ENCODE measurements at places on chromosomes 6 and 20.

DNA sequence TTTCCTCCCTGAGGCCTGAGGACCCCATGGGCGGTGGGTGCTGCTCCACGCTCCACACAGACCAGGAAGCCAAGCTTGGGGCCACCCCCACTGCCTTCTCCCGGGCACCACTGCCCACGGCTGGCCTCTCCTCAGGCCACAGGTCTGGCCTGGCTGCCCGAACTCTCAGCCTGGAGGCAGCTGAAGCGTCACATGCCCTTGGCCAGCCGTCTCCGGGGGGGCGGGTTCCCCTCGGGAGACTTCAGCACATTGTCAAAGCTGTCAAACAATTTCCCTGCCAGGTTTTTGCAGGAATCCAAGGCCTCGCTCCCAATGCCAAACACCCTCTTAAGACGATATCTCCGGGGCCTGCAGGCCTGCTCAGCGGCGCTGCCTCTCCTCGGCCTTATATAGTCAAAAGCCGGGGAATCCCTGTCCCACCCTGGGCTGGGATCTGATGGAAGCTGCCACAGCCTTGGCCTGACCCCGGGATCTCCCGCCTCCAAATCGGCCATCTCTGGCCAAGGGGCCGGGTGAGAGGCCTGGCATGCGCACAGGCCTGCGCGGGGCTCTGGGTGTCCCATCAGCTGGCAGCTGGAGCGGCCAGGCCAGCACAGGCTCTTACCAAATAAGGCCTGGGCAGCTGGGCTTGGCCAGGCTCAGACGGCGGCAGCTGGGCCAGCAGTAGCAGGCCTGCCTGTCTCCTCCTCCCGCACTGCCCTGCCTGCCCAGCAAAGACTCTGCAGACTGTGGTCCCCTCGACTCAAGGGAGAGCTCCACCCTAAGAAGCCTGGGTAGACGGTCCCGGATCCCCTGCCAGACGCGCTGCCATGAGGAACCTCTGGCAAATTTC lies 49.7 kb downstream of the RBM38 start:
- no peak for DNase-seq

- DNase-seq, result no peak
Measured at GRCh38 chr6:4350567-4351519, 215.5 kb upstream of the ECI2 start.

DNA sequence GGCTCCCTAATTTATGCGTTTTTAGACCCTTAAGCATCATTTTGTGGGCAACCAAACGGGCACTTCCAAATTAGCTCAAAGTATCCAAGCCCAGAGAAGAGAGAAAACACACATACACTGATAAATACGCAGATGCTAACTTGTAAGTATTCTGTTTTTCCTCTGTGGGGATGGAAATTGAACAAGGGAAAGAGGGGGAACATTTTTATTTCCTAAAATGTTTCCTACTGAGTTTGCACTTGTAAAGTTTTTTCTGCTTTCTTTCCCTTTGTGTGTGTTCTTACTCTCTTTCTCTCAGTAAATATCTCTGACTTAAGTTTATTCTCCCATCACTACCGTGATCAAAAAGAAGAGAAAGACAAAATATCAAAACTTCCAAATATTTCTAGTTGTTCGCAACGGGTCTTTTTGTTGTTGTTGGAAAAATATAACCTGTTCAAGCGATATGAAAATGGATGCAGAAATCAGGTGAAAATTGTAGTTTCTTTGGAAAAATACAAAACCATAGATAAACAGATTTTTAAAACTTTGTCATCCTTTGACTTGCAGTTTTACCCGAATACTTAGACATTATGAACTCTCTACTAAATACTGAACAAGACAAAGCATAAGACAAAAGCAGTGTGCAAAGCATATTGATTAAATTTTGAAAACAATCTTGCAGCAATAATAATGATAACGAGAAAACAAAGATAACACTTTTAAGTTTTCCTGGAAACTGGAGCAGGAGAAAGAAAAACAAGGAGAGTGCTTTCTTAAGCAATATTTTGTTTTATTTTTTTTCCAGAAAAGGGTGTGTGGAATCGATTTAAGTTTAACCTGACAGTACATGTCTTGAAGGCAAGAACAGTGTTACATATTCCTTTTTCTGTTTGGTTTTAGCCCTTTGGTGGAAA lies 1.0 kb upstream of the NKX2-4 start:
- DNase-seq, result no peak

GRCh38 chr6:8172530-8172929 lies 70.2 kb upstream of the EEF1E1 start:
- DNase-seq, result no peak

- DNase-seq, result no peak
Measured at GRCh38 chr6:54935739-54936138, 89.2 kb downstream of the FAM83B start.

DNA sequence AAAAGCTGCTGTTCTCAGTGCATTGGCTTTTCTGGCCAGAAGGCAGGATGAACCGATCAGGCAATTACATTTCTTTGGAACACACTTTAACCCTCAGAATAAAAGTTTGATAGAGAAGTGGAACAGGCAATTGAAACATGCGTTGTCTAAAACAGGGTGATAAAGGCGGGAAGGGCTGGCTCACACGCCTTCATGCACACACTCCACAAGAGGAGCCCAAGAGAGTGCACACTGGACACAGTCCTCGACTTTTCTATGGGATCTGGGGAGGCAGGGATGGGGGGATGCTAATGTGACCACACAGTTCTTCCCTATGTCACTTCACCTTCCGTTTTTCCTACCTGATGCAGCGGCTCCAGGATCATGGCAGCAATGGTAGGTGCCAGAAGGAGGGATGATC lies 30.9 kb upstream of the TUBB2A start:
- DNase-seq, result no peak

DNA sequence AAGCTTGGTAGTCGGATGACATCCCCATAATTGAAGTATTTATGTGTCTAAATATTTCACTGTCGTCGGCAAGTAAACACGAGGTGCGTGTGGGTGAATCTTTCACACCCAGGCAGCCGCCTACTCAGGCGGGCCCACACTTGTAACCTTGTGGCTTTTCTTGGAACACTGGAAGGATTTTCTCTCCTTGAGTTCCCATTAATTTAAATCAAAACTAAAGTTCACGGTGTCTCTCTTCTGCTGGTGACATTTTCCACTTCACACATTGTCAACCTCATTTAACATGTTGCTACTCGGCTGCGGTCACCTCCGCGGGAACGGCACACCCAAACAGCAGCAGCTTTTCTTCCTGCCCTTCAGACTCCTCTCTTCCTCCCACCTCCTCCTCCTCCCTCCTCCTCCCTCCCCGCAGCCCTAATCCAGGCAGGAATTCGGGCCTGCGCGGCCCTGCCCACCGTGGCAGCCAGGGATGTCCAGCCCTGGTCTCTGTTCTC lies 336.6 kb downstream of the QKI start:
- no peak for DNase-seq

DNA sequence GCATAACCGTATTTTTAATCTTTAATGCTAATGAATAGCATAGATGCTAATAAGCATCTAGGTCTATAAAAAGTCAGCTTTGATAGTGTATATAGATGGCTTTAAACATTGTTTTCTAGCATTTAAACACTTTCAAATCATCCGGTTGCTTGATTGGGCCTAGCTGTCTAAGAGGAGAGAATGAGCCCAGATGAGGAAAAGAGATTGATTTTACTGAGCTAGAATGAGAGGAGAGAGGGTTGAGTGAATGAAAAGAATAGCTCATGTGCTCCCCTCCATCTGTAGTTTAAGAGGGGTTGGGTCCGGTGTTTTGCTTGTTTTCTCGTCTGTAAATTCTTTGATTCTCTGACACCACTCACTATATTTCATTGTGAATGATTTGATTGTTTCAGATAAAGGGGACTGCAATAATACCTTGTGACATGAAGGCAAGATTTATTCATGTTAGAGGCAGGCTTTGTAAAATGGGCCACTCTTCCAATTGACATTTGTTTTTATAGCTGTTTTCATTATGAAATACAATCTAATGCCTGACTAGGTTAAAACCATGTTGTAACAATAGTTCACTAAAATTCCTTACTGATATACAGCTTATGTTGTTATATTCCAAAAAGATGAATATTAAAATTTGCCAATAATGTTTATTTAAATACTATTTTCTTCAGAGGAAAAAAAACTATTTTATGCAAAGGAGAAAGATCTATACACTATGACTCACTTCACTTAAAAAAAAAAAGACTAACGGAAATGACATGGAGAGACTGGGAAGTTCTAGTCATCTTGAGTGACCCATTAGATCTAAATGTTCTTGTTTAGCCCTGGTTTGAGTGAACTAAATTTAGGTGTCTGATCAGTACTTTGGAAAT lies 3.2 kb downstream of the PTPN1 start:
- DNase-seq, result no peak

GRCh38 chr6:121520337-121521163 lies 85.1 kb downstream of the GJA1 start:
- no peak for DNase-seq

DNA sequence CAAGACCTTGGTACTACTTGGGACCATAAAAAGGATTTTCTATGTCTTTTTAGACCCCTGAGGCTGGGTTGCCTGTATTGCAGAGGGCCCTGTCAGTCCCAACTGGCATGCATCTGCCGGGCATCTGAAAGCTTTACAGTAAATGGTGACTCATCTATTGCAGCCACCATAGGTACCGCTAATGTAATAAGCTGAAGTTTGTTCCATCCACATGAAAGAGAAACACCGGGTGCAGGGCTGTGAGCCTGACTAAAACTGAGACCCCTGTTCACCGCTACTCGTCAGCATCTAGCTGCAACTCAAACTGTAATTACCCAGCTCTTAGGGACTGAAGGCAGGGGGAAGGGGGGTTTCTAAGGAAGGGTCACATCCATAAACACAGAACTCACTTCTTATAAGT lies 49.5 kb downstream of the TRERF1 start:
- peak; percentile 25 for DNase-seq

- no peak for DNase-seq
Measured at GRCh38 chr20:2557873-2558580, 21.7 kb downstream of the TMC2 start.

DNA sequence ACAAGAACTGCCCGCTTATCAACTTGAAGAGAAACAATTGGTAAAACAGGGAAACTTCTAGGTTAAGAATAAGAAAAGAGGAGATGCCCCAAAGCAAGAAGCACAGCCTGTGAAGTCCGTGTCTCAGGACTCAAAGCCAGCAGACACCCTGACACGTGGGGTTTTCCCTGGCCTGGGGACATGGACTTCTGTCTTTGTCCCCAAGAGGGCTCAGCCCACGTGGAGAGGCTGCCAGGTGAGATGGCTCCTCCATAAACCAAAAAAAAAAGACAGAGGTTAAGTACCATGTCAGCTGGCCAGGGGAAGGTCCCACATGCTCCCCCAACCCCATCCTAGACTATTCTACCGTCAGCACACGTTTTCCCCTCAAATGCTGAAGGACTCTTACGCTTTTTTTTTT lies 9.9 kb downstream of the SERPINB6 start:
- DNase-seq, result no peak

GRCh38 chr6:134373282-134373922 lies 55.5 kb upstream of the SGK1 start:
- DNase-seq, result no peak

- DNase-seq, result no peak
Measured at GRCh38 chr6:161074496-161075121, 83.0 kb downstream of the MAP3K4 start.

DNA sequence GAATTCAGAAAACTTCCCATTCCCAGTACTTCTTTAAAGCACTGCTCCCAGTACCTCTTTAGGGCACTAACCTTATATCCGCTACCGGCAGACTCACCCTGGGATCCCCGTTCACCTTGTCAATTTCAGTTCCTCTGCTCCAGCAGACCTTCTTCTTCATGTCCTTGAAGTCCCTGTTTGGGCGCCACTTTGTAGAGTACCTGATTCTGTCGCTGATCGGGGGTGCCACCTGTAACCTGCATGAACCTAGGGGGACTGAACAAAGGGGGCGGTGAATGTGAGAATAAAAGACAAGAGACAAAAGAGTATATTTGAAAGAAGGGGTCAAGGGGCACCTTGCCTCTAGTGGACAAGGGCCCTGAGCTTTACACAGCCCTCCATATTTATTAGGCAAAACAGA lies 4.9 kb upstream of the GINS1 start:
- DNase-seq, result no peak

GRCh38 chr20:11001764-11002540 lies 328.2 kb upstream of the JAG1 start:
- no peak for DNase-seq

DNA sequence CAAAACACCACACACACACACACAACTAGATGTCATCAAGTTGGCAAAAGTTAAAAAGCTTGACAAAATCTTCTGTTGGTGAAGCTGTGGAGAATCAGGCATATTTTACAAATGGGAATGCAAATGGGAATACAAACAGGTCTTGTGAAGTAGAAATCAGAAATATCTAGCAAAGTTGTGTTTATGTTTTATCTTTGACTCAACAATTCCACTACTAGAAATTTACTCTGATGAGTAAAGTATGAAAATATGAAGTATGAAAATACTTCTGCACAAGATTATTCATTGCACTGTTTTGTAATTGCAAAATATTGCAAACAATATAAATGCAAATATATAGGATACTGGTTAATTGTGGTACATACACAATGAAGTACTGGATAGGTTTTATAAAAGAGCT lies 1166.0 kb upstream of the GJE1 start:
- no peak for DNase-seq

DNA sequence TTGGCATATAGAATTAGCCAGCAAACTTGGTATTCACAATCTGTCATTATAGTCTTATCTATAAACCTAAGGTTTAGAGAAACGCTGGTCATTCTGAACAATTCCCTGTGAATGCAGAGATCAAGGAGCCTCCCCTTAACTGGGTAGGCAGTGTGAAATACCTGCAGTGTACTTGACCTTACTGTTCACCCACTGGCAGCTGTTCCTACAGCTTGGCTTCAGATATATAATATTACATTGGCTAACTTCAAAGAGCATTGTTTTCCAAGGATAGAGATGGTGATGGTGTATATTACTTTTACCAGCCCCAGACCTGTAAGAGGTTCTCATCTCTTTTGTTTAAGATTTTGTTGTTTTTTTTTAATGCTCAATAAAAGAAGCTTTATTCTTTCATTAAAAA lies 168.3 kb downstream of the ESR1 start:
- DNase-seq, result no peak

DNA sequence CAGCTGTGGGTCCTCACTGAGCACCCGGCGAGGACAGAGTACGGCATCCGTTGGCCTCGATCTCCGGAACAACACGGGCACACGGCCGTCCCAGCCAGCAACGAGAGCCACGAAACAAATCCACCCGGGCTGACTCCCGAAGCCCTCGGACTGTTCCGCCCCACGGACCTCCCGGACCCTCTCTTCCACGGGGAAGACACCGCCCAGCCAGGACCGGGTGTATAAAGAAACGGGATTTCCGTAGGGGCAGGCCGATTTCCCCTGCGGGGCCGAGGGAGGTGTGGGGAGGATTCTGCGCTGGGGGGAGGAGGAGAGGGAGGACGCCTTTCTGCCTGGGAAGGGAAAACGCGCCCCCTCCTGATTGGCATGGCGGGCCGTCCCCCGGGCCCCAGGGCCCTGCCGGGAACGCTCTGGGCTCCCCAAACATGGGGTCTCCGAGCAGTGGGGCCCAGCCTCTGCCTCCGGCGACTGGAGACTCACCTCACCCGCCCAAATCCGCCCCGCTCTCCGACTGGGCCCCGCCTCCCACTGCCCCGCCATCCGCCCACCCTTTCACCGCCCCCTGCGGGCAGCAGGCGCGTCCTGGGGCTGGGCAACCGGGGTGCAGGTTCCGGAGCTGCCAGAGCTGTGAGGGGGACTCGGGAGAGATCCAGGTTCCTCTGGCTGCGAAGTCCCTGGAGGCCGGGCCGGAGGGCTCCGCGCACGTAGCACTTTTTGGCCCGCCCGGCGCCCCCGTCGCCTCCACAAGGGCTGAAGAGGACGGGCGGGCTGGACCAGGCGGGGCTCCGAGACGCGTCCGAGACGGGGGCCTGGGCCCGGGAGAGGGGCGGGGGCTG lies 679 bp upstream of the PPDPF start:
- DNase-seq, result peak; percentile 51

- no peak for DNase-seq
Measured at GRCh38 chr20:21944227-21944626, 238.8 kb downstream of the PAX1 start.

All from activated T-helper 1 cell treated with anti-CD3 and anti-CD28 coated beads, Interleukin-2, amount 50 U/mL, for 16 hours (primary cell).